ENCODE measurements at places on chromosomes 2 and 18.

DNA sequence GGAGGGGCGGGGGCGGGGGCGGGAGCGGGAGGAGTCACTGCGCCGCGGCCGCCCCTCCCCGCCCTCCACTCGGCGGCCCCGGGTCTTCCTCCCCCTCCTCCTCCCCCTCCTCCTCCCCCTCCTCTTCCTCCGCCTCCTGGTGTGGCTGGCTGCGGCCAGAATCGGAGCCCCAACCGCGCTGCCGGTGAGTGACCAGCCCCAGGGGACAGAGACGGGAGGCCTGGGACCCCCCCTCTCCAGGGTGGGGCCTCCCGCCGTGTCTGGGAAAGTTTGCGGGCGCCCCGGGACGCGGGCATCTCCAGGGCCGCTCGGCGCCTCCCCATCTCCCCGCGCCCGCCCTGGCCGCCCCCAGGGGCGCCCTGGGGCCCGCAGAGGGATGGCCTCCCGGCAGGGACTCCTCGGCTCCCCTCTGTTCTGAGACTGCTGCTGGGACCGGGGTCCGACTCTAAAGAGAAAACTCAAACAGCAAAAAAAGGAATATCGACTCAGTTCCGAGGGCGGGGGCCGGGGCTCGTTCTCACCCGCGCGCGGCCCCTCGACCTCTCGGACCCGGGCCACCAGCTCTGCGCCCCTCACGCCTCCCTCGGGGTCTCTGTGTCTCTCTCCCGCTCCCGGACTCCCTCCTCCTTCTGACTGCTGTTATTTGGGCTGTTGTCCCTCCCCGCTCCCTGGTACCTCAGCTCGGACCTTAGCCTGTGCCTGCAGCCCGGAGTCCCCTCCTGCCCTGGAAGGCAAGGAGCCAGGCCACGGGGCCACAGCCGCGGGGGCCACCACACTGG, at the start of gene STON1:
Gene STON1 (plus strand): TSS at position 122 of the 779 bp plus-strand sequence. CDS start 50,480 bp downstream, outside the sequence.
- DNase-seq: peak; percentile 30

- no peak for DNase-seq
These were observed 259.2 kb downstream of the NDUFA10 start for GRCh38 chr2:239765911-239766310.

DNA sequence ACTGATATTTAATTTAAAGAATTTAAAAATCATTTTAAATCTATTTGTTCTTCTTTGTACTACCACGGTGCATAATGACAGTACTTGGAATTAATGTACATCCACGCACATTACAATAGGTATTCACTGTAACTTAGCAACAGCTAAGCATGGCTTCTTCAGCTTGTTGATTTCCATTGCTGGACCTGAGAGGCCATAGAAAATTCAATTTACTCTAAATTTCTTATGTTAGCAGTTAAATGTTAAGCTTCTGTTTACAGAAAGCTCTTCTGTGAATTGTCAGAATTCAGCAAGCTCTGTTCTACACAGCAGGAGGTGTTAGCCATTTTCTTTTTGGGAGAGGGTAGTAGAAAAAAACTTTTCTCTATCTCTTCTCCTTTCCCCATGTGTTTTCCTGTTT, 1149.3 kb upstream of the CDH2 start:
- DNase-seq: peak; percentile 90

DNA sequence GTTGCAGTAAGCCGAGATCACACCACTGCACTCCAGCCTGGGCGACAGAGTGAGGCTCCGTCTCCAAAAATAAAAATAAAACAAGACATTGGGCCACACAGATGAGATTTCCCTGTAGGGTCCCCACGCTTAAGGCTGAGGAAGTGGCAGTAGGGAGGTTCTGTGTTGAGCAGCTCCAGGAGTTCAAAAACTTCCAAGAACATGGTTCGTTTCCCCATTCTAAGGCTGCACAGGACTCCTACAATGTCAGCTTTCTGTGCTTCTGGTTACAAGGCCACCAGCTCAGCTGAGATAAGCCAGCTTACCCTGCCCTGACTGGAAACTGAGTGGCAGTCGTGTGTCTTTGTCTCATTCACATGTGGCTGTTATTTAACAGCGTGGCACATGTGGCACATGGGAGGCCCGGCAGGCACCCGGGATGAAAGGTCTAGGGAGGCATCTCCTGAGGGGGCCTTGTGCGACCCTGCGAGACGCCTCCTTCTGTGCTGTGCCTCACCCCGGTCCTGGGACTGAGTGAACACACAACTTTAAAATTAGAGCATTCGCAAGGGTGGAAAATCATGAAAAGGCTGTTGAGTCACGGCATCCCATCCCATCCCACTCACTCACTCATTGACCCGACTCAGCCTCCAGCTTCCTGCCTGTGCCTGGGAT, 7.7 kb downstream of the ITGB1BP1 start:
- no peak for DNase-seq

GRCh38 chr2:163255086-163255485, 416.5 kb upstream of the KCNH7 start:
- DNase-seq: no peak

DNA sequence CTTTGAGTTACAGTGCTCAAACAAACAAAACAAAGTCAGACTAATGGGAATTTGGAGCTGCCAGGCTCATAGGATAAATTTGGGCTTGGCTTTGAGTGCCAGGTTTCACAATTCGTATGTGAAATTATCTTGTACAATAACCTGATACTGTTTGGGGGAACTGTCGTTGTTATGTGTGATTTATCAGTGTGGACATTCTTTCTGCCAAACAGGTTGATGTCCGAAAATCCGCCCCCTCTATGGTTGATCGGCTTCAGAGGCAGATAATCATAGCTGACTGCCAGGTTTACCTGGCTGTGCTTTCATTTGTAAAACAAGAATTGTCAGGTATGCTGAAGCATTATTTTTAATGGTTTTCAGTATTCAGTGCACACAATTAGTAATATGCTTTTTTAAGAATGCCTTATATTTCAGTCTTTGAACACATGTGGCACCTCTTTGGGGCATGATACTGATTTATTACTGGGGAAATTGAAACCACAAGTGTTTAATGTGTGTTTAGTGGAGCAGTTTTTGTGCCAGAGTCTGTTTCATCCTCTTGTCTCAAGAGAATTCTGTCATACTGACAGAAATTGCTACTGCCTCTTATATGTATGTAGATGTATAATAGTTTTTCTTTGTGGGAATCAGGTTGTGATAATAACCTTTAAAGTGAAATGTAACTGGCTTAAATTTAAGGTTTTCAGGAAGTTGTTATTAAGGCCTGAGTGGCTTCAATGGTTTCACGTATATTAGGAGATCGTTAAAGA, 54.6 kb downstream of the TTC39C start:
- DNase-seq: no peak

- DNase-seq: no peak
These were observed 946.6 kb downstream of the DPP10 start for GRCh38 chr2:115389024-115389423.

GRCh38 chr2:16828044-16828827, 162.6 kb upstream of the CYRIA start:
- no peak for DNase-seq

- peak; percentile 53 for DNase-seq
These were observed 209.5 kb downstream of the DYM start for GRCh38 chr18:49250816-49251388.

GRCh38 chr2:40178971-40179370, 272.9 kb downstream of the SLC8A1 start:
- no peak for DNase-seq

DNA sequence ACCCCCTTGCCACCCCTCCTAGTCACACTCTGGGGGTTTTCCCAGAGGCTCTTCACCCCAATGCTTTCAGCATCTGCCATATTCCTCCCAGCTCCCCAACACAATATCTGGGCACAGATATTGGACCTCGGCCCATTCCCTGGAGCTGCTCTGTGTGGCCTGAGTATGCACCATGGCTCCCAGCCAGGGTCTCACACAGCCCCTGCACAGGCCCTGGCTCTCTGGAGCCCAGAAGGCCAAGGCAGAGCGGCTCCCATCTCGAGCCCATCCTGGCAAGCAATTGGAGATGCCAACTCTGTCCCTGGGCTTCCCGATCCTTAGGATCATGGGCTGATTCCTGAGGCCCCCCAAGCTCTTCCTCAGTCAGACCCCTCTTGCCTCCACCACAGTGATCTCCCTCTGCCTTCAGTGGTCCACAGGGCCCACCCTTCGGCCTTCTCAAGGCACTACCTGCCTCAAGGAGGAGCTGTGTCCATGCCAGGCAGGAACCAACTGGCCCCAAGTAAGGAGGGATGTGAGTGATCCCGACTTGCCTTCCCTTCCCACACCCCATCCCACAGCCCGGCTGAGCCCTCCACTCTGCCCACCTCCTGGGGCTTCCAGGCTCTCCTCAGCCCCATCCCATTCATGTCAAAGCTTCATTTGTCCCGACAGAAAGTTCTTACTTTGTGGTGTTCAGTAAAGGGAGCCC, 62.7 kb downstream of the ADD2 start:
- no peak for DNase-seq

- DNase-seq: peak; percentile 95
These were observed 48.5 kb downstream of the SMAD7 start for GRCh38 chr18:48902023-48902855.

- DNase-seq: no peak
These were observed 2.7 kb upstream of the SLC66A3 start for GRCh38 chr2:11152591-11152990.

DNA sequence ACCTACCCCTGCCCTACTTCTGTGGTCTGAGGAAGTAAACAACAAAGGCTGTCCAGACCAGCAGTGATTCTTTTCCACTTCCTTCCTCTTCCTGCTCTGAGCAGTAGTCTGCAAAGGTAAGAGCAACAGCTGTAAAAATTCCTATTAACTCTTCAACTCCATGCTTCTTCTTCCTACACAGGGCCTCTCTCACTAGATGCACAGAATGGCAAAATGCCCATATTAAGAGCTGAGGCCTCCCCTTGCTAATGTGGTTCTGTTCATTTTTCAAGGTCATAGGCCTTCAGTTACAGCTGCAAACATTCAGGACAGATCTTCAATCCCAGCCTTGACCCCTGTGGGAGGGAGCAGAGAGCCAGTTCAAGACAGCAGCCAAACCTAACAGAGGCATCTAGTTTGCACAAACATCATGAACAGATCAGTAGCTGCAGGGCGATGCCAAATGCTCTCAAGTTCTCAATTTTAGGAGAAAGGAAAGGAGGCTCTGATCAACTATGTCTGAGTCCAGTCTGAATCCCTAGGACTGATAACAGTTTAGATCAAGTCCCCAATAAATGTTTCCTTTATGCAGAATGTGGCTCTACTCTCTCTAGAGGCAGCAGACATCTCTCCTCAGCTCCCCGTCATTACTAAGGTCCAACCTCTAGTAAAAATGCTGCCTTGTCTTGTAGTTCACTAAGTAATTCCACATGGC, 20.9 kb downstream of the SLC40A1 start:
- no peak for DNase-seq

GRCh38 chr18:58235001-58235436, 191.0 kb downstream of the NEDD4L start:
- peak; percentile 30 for DNase-seq

GRCh38 chr2:88198308-88198707, 28.2 kb downstream of the THNSL2 start:
- no peak for DNase-seq

DNA sequence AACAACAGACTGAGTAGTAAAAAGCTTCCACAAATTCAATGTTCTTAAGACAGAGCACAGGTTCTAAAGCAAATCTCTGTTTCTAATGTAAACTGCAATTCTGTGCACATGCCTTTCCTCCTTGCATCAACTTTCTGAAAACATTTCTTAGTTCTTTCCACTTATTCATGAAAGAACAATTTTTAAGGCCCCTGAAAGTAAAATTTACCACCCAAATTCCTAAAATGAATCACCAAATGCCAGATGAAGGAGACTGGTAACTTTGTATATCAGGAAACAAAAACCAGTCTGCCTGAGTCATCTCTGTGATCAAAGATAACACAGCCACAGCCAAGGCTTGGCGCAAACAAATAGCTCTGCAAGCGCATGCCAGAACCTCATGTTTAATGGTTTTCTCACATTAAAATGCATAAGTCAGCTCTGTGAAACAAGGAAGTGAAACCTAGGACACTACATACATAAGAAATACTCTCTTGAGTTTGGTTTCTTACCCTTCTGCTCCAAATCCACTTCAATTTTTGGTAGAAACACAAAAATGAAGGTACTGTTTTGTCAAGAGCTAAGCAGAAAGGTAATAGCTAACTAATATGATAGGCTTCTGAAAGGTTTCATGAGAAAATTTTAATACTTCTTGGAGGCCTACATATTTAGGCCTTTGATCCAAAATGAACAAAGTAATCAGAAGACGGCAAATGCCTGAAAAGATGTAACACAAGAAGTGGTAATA, 169.4 kb downstream of the THADA start:
- DNase-seq: no peak

DNA sequence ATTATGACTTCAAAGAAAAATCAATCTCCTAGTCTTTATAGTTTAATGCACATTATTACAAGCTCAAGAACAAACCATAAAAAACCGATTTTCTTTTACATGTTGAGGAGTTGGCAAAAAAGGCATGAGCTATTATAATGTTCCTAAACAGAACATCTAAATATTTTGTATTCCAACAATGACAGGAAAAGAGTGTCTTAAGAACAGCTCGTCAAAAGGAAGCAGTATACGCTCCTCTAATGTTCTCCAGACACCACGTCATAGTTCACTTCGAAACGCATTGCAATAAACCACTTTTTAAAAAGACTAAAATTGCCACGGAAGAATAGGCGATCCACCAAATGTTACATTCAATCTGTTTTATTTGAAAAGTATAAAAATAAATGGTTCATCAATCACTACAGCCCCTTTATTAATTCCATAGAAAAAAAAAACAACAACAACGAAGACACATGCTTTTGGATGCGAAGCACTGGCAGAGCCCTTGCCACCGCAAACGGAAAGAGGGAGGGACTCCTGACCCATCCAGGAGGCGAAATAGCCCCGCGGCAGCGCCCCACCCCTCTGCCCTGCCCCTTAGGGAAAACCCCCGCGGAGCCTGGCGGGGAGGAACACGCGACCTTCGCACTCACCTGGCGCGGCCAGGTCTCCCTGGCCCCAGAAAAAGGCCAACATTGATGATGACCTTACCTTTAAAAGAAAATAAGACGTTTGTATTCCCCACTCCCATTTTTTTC, 45.8 kb downstream of the MBP start:
- DNase-seq: no peak

DNA sequence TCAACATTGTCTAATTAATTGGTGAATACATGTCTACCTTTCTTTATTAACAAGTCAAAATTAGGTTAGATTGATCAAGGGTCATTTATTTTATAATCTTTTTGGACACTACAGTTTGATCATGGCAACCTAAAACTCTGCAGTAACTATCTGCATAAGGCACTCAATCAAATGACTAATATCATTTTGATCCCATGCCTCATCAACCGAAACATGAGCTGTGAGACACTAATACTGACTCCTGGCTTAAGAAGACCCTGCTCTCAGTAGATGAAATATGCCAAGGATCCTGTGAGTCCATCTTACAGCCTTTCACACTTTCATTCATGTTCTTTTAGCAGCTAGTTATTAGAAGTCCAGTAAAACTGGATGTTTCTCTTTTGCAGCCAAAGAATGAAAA, 169.4 kb upstream of the CAVIN2 start:
- no peak for DNase-seq

All from NCI-H146 (cell line).